ENCODE measurements at places on chromosomes 1 and 21.

GRCh38 chr1:3353876-3354275 is 100.6 kb upstream of the ARHGEF16 start:
- DNase-seq, result no peak

DNA sequence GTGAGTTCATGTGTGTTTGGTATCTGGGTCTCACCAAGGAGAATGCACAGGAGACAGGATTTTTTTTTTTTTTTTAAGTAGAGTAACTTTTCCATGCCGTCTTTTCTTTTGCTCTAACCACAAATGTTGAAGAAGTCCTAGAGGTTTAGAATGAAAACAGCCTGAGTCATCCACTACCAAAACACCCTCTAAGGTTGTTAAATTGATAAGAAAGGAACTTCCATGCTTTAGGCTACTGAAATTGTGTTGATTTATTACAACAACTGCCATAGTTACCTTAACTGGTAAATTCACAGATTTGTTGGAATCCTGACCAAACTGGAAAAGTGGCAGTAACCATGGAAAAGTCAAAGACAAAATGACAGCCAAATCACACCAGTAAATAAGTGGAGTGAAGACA is 375.6 kb downstream of the AMY1C start:
- DNase-seq, result no peak

- no peak for DNase-seq
These were observed 82.6 kb upstream of the CCDC190 start for GRCh38 chr1:162943622-162944021.

GRCh38 chr1:53080041-53080440 is 18.0 kb downstream of the PODN start:
- DNase-seq, result no peak

- DNase-seq, result no peak
These were observed 19.4 kb downstream of the HSD11B1 start for GRCh38 chr1:209723756-209724693.

GRCh38 chr1:923131-923990 is at the start of gene SAMD11:
TSS of gene SAMD11 (plus strand) at chr1:923923. CDS start at chr1:924432, 509 bp downstream.
- peak; percentile 77 for DNase-seq

DNA sequence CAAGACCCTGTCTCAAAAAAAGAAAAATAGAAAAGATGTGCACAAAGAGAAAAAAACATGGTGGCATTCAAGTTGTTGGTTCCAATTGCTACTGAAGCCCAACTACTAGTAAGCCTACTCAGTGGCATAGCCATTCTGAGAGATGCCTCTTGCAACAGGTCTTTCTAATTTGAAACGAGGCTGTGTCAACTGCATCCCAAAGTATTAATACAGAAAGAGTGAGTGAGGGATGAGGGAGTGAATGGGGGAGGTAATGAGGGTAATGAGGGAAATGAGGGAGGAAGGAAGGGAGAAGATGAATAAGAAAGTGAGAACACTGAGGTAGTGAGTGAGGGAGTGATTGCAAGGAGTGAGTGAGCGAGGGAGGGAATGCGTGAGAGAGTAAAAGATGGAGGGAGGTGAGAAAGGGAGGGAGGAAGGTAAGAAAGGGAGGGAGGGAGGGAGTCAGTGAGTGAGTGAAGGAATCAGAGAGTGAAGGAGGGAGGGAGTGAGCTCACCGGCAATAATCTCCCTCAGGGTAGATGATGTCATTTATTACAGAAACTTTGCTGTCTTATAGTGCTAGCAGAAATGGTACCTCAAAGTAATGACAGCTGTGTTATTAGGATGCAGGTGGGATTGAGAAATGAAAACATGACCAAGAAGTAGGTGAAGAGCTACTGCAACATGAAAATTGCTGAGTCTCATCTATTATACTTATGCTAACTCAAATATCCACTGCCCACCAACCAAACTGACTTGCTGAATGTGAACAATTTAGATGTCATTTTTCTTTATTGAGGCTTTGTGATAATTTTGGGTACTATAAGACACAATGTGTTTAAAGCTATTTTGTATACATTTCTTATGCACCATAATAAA is 75.6 kb upstream of the ADAM30 start:
- no peak for DNase-seq

GRCh38 chr1:50620680-50621329 is 197.6 kb upstream of the DMRTA2 start:
- no peak for DNase-seq

DNA sequence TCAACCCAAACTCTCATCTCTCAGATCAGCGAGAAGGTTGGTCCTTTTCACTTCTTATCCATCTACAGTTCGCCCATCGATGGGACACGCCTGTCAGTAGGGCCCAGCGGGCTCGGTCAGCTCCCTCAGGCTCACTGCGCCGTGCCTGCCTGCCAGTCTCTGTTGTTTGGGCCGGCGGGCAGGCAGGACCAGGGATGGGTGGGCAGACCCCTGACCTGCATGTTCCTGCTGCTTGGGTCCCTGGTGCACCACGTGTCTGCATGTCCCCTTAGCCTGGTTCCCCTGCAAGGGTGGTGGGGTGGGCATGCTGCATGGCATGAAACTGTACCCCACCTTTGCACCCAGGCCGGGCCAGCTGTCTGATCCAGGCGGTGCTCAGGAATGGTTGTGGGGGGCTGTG is 52.4 kb downstream of the PTPRF start:
- DNase-seq, result no peak

DNA sequence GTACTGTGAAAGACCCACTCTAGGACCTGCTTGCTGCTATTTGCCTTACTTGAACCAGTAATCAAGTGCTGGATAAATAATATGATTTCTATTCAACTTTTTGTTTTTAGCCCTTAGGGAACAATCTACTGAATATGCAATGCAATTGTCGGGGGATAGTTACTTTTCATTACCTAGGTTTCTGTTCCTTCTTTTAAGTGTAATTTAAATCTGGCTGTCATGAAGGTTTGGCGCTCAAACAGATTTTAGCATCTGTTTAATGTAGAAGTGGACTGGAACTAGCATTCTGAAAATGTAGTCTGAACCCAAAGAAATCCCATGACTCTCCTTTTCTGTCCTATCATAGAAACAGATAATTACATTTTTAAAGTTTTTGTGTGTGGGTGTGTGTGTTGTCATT is 4.8 kb downstream of the MGST3 start:
- DNase-seq, result no peak

DNA sequence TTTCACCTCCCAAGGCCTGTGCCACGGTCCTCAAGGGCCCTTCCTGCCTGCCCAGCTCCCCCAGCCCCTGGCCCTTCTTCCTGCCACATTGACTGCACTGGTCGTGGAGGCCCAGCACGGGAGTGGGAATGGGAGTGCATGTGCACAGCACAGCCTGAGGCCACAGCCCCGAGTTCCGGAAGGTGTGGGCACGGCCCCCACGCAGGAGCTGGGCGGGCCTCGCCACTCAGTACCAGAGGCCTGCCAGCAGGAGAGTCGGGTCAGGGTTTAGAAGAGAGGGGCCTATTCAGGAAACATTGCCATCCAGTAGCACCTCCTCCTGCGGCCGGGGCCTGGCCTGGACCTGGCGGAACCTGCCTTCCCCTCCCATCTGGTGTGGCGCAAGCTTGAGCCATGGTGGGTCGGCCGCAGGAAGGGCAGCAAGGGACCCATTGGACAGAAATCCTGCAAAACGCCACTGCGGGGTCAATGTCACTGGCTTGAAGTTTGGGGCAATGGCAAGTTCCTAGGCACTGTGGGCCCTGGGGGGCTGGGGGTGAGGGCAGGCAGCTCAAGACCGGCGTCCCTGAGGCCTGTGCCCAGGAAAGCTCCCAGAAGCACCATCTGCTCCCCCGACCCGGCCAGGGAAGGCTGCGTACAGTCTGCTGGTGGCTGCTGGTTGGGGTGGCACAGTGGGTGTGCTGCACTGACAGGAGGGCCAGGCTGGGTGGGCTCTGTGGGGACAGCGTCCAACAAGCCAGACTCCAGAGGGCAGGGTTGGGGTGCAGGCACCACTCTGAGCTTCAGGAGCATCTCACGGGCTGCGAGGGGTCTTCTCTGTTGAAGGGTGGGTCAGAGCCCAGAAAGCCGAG is 1.8 kb upstream of the TMEM52 start:
- DNase-seq, result no peak

GRCh38 chr1:199089393-199090122 is 450.7 kb downstream of the PTPRC start:
- DNase-seq, result no peak

- no peak for DNase-seq
These were observed 59.9 kb upstream of the ERRFI1 start for GRCh38 chr1:8086055-8086454.

GRCh38 chr1:26046246-26047095 is 553 bp upstream of the SLC30A2 start:
- no peak for DNase-seq

- DNase-seq, result no peak
These were observed 52.4 kb upstream of the USP1 start for GRCh38 chr1:62384276-62385005.

DNA sequence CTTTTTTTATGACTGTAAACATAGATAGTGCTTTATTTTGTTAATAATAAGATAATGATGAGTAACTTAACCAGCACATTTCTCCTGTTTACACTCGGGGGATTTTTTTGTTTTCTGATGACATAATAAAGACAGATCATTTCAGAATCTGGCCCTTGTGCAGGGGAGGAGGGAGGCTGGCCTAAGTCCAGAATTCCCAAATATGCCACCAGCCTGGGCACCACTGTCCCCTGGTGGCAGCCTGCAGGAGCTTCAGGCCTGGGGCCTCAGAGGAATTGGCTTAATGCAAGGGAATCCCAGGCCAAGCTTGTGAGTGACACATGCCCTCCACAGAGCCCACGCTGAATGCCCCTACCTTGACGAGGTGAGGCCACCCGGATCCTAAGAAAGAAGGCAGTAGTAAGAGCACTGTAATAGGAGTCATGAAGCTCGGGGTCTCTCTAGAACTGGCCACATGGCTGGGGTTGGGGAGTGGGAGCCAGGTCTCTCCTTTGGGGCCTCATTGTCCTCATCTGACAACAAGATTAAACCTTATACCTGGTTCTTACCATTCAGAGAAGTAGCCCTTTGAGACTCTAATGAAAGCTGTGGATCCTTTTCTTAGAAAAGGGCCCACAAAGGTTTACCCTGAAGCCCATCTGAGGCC is 24.1 kb downstream of the ETNK2 start:
- DNase-seq, result peak; percentile 83

GRCh38 chr1:166870584-166870983 is 5.5 kb downstream of the TADA1 start:
- no peak for DNase-seq

Measured in NCI-H187 (cell line).